ENCODE measurements at places on chromosomes 6 and 20. TPM values are rescaled to one million over a fixed set of nuclear protein-coding genes. Genes with fewer than 3 reads are reported as not detected.

GRCh38 chr20:33393609-33394008 lies 7.7 kb downstream of the CDK5RAP1 start:
- H3K27me3 ChIP-seq: no peaks in the 10 kb centered on the region
- H3K4me3 ChIP-seq: no peak overlapping the region
- no peak for DNase-seq
- H3K4me1 ChIP-seq: no peaks in the 10 kb centered on the region

TRAPPC3L gene
- total RNA-seq: not detected

DNA sequence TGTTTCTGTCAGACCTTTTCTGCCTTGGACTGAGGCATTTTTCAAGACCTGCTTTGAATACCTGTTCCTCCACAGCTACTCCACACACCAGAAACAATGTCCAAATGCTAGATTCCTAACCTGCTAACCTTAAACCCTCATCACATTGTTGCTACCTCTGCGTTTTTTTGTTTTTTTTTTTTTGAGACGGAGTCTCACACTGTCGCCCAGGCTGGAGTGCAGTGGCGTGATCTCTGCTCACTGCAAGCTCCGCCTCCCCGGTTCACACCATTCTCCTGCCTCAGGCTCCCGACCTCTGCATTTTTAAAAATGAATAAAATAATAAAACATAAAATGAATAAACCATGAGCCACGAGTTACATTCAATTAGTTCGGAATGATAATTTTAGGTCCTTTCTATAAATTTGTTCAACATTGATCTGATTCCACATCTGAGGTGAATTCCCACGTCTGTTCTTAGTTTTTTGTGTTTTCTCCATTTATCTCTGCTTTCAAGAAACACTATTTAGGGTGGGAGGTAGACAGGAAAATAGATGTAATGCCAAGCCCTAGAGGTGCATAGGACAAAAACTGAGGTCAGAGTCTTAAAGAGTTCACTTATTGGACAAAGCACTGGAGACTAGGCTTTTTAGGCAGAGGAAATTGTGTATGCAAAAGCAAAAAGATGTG lies 1.3 kb downstream of the C6orf89 start:
- no peaks in the 10 kb centered on the region for H3K36me3 ChIP-seq
- no peak overlapping the region for H3K4me3 ChIP-seq
- no peak overlapping the region for H3K27ac ChIP-seq

PCSK2 gene
- total RNA-seq: 242 TPM

GRCh38 chr6:107154131-107154800 lies 39.0 kb upstream of the BEND3 start:
- H3K4me3 ChIP-seq: no peak overlapping the region
- peak overlapping the region; percentile 10 for H3K27ac ChIP-seq
- H3K4me1 ChIP-seq: peaks cover 3% of the 10 kb centered on the region
- H3K36me3 ChIP-seq: no peaks in the 10 kb centered on the region
- H3K27me3 ChIP-seq: no peaks in the 10 kb centered on the region

DNA sequence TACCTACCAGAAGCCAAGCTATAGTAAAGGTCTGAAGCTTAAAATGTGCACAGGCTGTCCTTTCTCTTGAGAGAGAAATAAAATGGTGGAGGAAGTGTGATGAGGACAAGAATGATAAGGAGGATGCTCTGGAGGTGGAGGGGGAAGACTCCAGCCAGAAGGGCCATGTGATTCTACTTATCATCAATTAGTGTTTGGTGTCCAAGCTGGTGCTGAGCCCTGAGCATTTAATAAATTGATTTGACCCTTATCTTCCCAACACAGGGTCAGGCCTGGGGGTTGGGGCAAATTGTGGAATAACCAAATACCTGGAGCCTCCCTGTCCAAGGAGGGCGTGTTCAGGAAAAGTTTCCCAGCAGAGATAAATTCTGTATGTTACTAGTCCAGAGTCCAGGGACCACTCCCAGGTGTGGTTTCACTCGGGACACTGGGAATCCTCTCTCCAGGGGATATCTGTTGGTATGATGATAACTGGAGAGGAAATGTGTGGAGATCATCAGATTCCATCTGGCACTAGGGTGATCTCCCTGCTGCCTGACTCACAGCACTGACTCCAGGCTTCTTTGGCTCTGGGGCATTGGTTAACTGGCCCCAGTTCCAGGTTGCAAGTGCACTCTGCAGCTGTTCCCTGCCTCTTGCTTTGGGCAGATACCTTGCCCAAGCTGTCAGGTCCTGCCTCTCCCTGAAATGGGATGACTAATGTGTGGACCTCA lies 3.8 kb upstream of the MYBL2 start:
- no peaks in the 10 kb centered on the region for H3K4me1 ChIP-seq
- H3K4me3 ChIP-seq: no peak overlapping the region
- no peak overlapping the region for H3K27ac ChIP-seq
- no peaks in the 10 kb centered on the region for H3K36me3 ChIP-seq
- DNase-seq: peak; percentile 5

- no peak overlapping the region for H3K27ac ChIP-seq
- H3K4me1 ChIP-seq: no peaks in the 10 kb centered on the region
- H3K27me3 ChIP-seq: no peaks in the 10 kb centered on the region
- no peak for DNase-seq
- peaks cover 54% of the 10 kb centered on the region for H3K36me3 ChIP-seq
Measured at GRCh38 chr20:18524646-18525045, 16.9 kb downstream of the SEC23B start.

DNA sequence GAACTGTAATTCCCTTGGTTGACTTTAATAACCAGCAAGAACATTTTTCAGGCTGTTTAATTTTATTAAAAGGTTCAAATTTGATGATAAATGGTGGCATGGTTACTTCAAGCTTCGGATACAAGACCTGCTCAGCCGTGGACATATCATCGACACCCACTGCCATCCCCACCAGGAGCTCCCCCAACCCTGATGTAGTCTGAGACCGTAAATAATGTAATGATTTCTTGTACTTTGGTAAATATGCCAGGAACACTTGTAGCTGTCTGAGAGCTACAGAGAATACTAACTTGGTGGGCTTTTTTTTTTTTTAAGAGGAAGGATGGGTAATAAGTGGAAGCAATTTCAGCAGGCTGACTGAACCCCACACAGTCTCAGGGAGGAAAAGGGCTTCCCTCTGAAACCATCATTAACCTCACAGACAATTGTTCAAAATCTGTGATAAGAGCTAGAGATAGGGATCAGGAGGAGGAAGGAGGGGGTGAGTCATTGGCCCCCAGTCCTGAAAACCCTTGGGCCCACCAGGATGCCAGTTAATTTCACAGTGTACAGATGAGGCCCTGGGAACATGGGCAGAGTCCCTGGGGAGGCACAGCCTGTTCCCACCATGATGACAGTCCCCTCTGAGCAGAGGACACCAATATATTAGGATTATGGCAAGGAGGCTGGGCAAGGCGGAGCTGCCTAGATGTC lies 56.0 kb downstream of the APCDD1L start:
- no peaks in the 10 kb centered on the region for H3K36me3 ChIP-seq
- no peaks in the 10 kb centered on the region for H3K27me3 ChIP-seq
- no peak overlapping the region for H3K4me3 ChIP-seq
- H3K27ac ChIP-seq: no peak overlapping the region
- peaks cover 2% of the 10 kb centered on the region for H3K4me1 ChIP-seq

- H3K36me3 ChIP-seq: no peaks in the 10 kb centered on the region
- no peak overlapping the region for H3K27ac ChIP-seq
- H3K4me3 ChIP-seq: no peak overlapping the region
- no peaks in the 10 kb centered on the region for H3K27me3 ChIP-seq
- H3K4me1 ChIP-seq: no peaks in the 10 kb centered on the region
Measured at GRCh38 chr20:4730780-4731179, 9.1 kb downstream of the PRND start.

DNA sequence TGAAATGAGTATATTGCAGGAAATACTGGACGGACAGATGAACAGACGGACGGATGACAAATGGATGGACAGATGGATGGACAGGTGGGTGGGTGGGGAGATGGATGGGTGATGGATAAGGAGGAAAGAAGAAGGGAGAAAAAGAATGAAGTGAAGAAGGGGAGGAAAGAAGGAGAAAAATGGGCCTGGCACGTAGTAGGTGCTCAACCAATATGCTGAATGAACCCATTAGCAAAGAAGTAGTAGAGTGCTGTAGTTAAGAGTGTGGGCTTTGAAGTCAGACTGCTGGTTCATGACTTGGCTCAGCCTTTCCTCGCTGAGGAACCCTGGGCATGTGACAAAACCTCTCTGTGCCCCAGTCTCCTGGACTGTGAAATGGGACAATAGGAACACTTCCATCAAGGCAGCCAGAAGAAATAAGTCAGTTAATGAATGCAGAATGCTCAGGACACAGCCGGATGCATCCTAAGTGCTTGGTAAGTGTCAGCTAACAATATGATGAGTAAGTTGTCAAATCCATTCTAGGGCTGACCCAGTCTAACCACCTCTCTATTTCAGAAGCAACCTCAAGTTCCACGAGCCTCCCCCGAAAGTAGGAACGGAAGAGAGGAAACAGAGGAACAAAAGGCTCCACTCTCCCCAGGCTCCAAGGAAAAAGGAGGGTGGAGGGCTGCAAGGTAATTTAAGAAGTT lies 37.9 kb downstream of the PREX1 start:
- H3K4me1 ChIP-seq: peaks cover 16% of the 10 kb centered on the region
- DNase-seq: no peak
- no peaks in the 10 kb centered on the region for H3K27me3 ChIP-seq
- no peaks in the 10 kb centered on the region for H3K36me3 ChIP-seq
- no peak overlapping the region for H3K27ac ChIP-seq
- no peak overlapping the region for H3K4me3 ChIP-seq

CST4 gene
- total RNA-seq: 3.0 TPM

DNA sequence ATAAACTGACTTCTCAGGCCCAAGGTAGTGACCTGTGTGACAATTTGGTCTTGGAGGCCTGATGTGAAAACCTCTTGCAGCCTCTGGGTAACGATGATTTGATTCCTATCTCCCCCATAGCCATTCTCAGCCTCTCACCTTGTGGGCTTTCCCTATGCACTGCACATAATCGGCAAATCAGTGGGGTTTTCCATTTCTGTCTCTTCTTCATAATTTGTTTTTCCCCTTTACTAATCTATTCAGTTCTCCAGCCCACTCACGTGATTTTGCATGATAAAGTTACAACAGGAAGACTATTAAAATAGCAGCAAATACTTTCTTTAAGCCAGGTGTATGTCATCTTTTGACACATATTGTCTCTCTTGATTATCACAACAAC lies 893.7 kb downstream of the TFAP2A start:
- H3K27ac ChIP-seq: no peak overlapping the region
- no peaks in the 10 kb centered on the region for H3K36me3 ChIP-seq
- H3K27me3 ChIP-seq: no peaks in the 10 kb centered on the region
- no peaks in the 10 kb centered on the region for H3K4me1 ChIP-seq
- H3K4me3 ChIP-seq: no peak overlapping the region

DNA sequence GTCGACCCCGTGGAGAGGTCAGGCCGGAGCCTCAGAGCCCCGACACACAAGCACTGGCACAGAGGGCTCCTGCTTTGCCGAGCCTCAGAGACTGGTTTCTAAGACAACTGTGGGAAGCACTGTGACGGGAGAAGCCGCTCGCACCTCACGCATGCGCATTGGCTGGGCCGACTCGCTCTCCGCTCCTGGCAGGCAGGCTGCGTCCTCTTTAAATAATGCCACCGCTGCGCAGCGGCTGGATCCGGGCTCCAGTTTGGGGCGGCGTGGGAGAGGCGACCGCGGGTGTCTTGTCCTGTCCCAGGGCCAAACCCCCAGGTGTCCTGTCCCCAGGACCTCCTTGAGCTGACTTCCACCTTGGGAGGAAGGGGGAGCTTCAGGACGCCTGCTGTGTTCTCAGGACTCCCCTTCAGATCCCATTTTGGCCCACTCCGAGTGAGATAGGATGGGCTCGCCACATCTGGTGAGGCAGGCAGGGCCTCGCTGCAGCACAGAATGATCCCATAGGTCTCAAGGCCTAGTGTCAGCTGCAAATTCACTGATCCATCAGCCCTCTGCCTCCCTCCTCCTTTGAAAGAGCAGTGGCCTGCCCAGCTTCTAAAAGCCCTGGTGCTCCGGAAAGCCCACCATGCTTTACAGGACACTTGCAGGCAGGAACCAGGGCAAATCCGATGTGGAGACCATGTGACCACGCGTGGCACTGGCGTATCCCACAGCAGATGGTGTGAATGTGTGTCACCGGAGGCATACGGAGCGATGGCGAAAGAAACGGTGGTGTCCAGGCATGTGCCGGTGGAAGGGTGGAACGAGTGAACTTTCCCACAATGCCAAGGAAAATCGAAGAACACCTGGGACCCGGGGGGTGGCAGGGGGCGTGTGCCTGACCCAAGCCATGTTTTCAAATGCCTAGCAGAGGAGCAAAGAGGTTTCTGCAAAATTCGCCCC lies 169.3 kb upstream of the ZNF337 start:
- no peaks in the 10 kb centered on the region for H3K27me3 ChIP-seq
- H3K4me1 ChIP-seq: peaks cover 22% of the 10 kb centered on the region
- no peak overlapping the region for H3K27ac ChIP-seq
- DNase-seq: peak; percentile 85

- H3K4me3 ChIP-seq: no peak overlapping the region
- no peaks in the 10 kb centered on the region for H3K36me3 ChIP-seq
- H3K4me1 ChIP-seq: peaks cover 2% of the 10 kb centered on the region
- DNase-seq: no peak
- H3K27ac ChIP-seq: no peak overlapping the region
Measured at GRCh38 chr6:6907286-6907685, 200.5 kb upstream of the RREB1 start.

DNA sequence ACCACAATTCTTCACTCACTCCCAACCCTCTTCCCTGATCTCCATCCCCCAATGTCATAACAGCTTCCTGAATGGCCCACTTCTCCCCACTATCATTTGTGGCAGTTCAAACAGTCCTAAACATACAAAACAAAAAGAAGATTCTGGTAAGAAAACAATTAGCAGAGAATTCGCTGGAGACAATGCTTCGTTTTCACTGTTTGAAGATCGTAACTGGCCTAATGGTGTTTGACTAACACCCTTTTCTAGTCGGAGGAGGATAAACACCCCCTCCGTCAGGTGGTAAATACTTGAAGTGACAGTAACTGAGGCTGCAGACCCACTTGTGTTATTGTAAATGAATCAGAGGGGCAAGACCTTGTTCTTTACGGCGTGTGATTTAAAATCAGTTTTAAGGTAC lies 3.8 kb downstream of the EYA2 start:
- H3K27me3 ChIP-seq: no peaks in the 10 kb centered on the region
- peaks cover 19% of the 10 kb centered on the region for H3K4me1 ChIP-seq
- DNase-seq: no peak
- H3K4me3 ChIP-seq: no peak overlapping the region

- H3K36me3 ChIP-seq: no peaks in the 10 kb centered on the region
- no peak for DNase-seq
- H3K4me1 ChIP-seq: no peaks in the 10 kb centered on the region
- no peak overlapping the region for H3K27ac ChIP-seq
Measured at GRCh38 chr20:56178219-56178618, 70.3 kb upstream of the MC3R start.

DNA sequence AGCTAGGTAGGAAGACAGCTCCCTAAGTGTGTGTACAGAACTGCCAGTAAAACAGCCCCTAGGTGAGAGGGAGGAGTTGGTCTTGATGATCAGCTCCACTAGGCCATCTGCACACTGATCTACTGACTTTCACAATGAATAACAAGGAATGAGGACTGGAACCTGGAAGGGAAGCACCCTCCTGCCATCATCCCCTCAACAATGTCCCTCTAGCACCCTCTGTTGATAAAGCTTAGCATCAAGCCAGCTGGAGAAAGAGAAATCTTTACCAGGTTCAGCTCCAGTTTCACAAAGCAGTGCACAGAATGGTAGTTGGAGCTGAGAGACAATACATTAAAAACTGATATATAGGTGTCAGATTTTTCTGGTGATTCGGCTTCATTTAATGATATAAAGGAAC lies 57.2 kb upstream of the IRAK1BP1 start:
- H3K36me3 ChIP-seq: no peaks in the 10 kb centered on the region
- no peaks in the 10 kb centered on the region for H3K27me3 ChIP-seq
- no peak for DNase-seq
- H3K4me3 ChIP-seq: no peak overlapping the region

GRCh38 chr6:144353871-144354314 lies 68.8 kb downstream of the UTRN start:
- H3K4me3 ChIP-seq: no peak overlapping the region
- H3K27me3 ChIP-seq: no peaks in the 10 kb centered on the region
- no peak for DNase-seq
- no peaks in the 10 kb centered on the region for H3K36me3 ChIP-seq
- H3K27ac ChIP-seq: peak overlapping the region; percentile 54

CST8 gene
- not detected for total RNA-seq
